Glutamatergic neuron (in vitro differentiated cells): ENCODE measurements at places on chromosomes 2 and 18. TPM values are rescaled to one million over a fixed set of nuclear protein-coding genes. Genes with fewer than 3 reads are reported as not detected.

GRCh38 chr2:168712053-168712452 is 90.4 kb upstream of the NOSTRIN start:
- no peak for DNase-seq

- DNase-seq, result no peak
These were observed 752 bp downstream of the ASTL start for GRCh38 chr2:96137321-96138178.

- DNase-seq, result no peak
These were observed 1.5 kb upstream of the PTPN2 start for GRCh38 chr18:12885500-12885899.

GRCh38 chr2:1791006-1791605 is 46.8 kb upstream of the PXDN start:
- DNase-seq, result no peak

DNA sequence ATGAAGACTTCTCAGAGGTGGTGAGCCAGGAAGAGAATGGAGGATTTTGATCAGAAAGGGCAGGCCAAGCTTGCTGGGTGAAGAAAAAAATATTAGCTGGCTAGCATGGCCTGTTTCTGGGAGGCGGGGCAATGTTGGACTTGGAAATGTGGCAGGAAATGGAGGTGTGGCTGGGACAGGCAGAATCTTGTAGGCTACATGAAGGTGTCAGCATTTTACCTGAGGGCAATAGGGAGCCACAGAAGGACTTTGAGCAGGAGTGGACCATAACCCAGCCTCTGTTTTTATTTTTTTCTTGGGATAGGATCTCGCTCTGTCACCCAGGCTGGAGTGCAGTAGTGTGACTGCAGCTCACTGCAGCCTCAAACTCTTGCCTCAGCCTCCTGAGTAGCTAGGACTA is 31.7 kb downstream of the EMX1 start:
- no peak for DNase-seq

GRCh38 chr2:211611061-211611518 is 927.5 kb downstream of the ERBB4 start:
- DNase-seq, result no peak

GRCh38 chr2:161134547-161135518 is 25.4 kb upstream of the TANK start:
- no peak for DNase-seq

- no peak for DNase-seq
These were observed 21.5 kb upstream of the PELI1 start for GRCh38 chr2:64165706-64166105.

DNA sequence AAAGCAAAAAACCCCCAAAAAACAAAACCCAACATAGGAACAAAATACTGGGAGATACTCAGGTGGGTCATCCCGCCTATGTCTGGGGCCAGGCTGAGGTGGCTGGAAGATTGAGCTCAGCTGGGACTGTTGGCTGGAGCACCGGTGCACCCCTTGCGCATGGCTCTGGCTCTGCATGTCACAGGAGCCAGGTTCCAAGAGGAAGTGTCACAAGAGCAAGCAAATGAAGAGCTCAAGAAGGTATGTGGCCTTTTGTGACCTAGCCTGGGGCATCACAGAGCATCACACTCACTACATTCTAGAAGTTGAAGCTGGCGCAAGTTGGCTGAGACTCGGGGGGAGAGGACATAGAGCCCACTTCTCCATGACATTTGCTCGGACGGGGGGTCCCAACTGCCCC is 40.6 kb downstream of the PDCL3 start:
- DNase-seq, result no peak

DNA sequence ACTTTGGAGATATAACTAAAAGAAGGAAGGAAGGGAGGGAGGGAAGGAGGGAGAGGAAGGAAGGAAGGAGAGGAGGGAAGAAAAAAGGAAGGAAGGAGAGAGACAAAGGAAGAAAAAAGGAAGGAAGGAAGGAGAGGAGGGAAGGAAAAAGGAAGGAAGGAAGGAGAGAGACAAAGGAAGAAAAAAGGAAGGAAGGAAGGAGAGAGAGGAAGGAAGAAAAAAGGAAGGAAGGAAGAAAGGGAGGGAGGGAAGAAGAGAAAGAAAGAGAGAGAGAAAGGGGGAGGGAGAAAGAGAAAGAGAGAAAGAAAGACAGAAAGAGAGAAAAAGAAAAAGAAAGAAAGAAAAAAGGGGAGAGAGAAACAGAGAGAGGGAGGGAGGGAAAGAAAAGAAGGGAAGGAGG is 147.4 kb downstream of the MYT1L start:
- DNase-seq, result no peak

GRCh38 chr2:88210132-88211002 is 40.2 kb downstream of the THNSL2 start:
- no peak for DNase-seq

- DNase-seq, result no peak
These were observed 14.8 kb upstream of the INHBB start for GRCh38 chr2:120330946-120331822.

- DNase-seq, result no peak
These were observed 38.1 kb downstream of the AFTPH start for GRCh38 chr2:64562148-64562784.

- no peak for DNase-seq
These were observed 143.7 kb upstream of the TMEM200C start for GRCh38 chr18:6039055-6039454.

DNA sequence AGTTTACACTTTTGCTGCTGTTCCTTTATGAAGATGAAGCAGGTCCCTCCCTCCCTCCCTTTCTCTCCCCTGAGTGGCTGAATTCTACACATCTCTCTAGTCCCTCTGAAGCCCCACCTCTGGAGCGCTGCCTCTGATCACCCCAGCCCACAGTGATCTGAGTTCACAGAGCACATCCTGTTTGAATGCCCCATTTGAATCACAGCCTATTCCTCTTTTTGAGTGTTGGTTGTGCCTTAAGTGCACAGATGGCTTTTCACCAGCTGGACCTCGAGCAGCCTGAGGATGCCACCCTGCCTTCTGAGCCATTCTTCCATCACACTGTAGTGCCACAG is 87.1 kb downstream of the ITGB1BP1 start:
- DNase-seq, result no peak

DNA sequence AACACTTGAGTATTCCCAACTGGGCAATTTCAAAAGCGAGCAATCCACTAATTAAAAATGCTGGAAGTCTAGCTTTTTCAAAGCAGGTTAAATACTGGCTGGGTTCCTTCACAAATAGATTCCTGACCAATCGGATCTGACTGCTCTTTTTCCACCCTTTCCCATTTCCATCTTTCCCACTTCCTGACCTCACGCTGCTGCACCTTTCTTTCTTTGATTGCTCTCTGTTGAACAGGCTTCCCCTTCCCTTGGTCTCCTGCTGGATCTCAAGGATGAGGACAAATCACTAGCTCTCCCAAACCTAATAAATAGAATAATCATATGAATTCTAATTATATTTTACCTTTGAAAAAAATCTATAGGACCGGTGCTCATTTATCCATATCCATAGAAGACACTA is 121.2 kb downstream of the TCF4 start:
- DNase-seq, result no peak

GRCh38 chr2:237601453-237602116 is 11.1 kb upstream of the RAB17 start:
- no peak for DNase-seq

The LYG2 gene
- total RNA-seq, result not detected

The BCL11A gene
- 29.1 TPM for total RNA-seq

The PRSS56 gene
- not detected for total RNA-seq

The B4GALT6 gene
- 16.5 TPM for total RNA-seq

The HPCAL1 gene
- total RNA-seq, result 13.1 TPM

The STAT4 gene
- total RNA-seq, result 0.74 TPM

The FHOD3 gene
- total RNA-seq, result 21.2 TPM

The RTTN gene
- 21.0 TPM for total RNA-seq

The MRPS5 gene
- 68.7 TPM for total RNA-seq
